Forelimb muscle (tissue), 1 donor: ENCODE measurements at places on chromosomes 16 and 17. TPM values are rescaled to one million over a fixed set of nuclear protein-coding genes. Genes with fewer than 3 reads are reported as not detected.

The TGFB1I1 gene
- 105 TPM for polyA plus RNA-seq

DNA sequence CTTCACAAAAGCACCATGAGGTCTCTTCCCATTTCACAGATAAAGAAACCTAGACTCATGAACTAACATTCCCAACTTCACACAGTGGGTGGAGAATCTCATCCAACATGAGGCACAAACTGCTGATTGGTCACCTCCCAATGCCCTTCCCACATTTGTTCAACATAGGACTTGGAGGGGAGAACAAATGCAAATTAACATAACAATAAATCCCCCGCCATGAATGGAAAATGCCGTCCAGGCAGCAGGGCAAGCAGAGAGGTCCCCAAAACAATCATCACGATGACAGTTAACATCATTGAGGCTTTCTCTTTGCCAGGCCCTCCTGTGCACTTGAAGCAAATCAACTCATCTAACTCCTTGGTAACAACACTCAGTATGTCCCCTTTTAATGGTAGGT lies 185.3 kb downstream of the TMEM132E start:
- no peak for DNase-seq

GRCh38 chr16:2761886-2762583 lies 9.6 kb downstream of the SRRM2 start:
- no peak for DNase-seq

DNA sequence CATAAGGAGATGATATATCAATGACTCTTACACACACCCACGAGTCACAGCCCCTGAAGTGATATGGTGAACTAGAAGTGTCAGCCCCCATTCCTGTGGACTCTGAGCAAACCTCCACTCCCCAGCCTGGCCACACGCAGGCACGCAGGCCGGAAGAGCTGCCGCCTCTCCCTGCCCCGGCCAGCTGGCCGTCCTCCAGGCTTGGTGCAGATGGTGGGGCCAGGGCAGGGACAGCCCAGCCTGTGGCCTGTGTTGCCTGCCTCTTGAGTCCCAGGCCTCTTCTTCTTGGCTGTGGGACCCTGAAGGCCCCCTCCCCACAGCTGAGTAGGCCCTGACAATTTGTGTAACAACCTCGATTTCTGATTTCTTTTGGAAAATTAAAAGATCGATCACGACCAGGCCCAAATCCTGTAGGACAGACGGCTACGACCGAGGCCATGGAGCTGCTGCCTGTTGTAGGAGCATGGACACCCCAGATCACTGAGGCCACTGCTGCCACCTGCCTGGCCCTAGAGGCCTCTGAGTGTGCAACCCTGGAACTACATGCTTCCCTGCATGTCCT lies 10.0 kb upstream of the MPRIP start:
- DNase-seq = no peak

GRCh38 chr16:8899709-8900317 lies 17.7 kb downstream of the LITAFD start:
- DNase-seq = no peak

The HSD17B2 gene
- polyA plus RNA-seq = 0.27 TPM

DNA sequence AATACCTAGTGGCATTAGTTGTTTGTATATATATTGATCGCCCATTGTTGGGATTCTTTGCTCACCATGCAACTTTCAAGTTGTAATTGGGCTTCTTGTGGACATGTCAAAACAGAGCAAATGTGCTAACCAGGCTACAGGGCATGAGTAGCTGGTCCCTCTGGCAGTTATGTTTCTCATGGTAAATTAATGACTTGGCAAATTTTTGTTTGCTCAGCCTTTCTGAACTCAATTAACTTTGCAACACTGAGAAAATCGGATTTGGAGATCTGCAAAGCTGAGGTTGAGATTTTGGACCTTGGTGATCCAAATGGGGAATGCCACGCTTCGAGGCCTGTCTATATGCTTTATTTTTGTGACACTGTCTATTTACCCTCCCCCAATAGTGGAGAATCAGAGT lies 138.5 kb upstream of the PIRT start:
- DNase-seq = no peak

The PLLP gene
- polyA plus RNA-seq = 1.1 TPM

The CDH3 gene
- polyA plus RNA-seq = 0.57 TPM

- DNase-seq = no peak
Observed at GRCh38 chr17:57965521-57966160, 10.4 kb upstream of the CUEDC1 start.

DNA sequence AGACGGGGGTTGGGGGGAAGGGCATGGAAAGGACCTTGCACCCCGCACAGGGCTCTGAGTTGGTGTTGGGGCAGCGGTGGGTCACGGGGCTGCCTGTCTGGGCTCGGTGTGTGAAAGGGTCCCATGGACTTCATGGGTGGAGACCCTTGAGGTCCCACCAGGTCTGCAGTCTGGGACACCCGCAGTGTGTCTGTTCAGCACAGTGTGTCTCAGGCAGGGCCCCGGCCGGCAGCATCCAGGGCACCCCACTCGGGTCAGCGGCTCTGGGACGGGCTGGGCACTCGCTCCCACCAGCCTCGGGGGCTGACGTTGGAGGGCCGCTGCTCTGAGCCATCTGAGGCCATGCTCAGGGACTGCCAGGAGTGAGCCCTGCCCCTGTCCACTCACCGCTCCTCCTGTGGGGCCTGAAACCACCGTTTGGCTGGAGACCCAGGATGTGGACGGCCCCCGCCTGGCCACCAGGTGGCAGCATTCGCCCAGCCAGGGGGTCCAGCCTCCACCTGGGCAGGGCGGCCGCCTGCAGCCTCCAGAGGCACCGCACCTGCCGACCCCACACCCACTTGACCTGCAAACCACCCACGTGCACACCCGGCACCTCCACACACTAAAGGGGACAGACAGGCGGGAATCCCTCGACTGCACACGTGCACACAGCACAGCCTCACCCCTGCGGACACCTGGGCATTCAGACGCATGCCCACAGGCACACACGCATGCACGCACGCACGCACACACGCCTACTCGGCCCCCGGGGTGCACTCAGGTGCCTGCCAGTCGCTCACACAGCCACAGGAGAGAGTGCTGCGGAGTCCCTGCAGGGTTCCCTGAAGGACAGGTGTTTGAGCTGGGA lies 10.1 kb upstream of the ZFPM1 start:
- no peak for DNase-seq

DNA sequence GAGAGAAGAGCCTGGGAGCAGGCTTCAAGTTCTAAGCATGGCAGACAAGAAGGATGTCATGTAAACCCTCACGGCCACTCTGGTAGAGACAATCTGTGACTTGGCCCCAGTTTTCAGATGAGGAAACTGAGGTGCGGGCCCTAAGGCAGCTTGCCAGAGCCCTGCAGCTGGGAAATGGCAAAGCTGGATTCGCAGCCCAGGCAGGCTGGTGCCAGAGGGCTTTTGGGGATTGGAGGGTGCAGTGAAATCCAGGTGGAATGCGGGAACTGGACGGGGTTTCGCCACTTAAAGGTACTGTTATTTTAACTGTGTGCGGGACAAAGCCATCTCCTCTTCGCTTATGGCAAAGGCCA lies 477 bp upstream of the OSGIN1 start:
- no peak for DNase-seq

- no peak for DNase-seq
Observed at GRCh38 chr16:88624977-88625576, 13.3 kb upstream of the IL17C start.

The FAM171A2 gene
- 105 TPM for polyA plus RNA-seq

DNA sequence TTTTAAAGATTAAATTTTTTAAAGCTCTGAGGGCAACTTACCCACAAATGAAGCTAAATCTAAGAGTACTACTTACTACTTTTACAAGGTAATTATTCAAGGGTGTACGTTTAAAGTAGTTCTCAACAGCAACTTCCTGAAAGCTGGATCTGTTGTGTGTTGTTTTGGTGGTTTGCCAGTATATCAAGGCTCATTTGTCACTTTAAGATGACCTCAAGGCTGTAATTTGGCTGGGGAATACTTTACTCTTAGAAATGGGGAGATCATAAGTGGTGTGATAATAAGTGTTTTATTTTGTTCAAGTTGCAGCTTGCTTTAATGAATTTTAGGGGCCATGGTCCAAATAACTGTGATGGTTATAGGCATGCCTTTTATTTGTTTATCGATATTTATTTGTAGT lies 30.4 kb downstream of the AP2B1 start:
- DNase-seq = no peak

The EME1 gene
- polyA plus RNA-seq = 4.8 TPM

DNA sequence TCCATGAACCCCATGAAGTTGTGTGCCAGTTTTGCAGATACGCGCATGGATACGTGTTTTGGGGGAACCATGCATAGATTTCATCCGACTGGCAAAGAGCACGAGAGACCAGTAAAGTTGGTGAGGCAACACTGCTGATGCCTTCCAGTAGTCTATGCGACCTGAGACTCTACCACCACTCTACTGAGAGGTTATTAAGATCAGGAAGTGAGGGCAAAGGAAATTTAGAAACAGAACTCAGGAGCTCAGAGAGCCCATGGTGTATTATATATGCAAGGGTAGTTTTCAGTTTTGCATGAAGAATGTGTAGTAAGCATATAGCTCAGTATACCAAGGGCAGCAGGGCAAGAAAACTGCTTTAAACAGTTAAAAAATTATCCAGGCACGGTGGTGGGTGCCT lies 4.2 kb downstream of the SLX4 start:
- no peak for DNase-seq

The ELMO3 gene
- 1.1 TPM for polyA plus RNA-seq

- no peak for DNase-seq
Observed at GRCh38 chr17:77281904-77282367, 141.2 kb downstream of the SEC14L1 start.

The KIF19 gene
- 1.8 TPM for polyA plus RNA-seq

- DNase-seq = no peak
Observed at GRCh38 chr17:4125552-4125951, 17.3 kb downstream of the ZZEF1 start.

The GRAPL gene
- polyA plus RNA-seq = 3.1 TPM

The OR1A1 gene
- not detected for polyA plus RNA-seq

DNA sequence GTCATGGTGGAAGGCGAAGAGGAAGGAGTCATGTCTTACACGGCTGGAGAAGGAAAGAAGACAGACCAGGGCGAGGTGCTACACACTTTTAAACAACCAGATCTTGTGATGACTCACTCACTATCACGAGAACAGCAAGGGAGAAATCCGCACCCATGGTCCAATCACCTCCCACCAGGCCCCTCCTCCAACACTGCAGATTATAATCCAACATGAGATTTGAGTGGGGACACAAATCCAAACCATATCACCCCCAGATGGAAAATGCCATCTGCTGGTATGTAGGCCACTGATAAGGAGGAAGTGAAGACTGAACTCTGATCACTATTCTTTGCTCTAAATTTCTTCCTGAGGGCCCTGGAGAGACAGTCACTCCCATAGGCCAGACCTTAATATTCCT lies 7.5 kb upstream of the ITGAX start:
- no peak for DNase-seq

The CHAD gene
- polyA plus RNA-seq = 4.0 TPM

DNA sequence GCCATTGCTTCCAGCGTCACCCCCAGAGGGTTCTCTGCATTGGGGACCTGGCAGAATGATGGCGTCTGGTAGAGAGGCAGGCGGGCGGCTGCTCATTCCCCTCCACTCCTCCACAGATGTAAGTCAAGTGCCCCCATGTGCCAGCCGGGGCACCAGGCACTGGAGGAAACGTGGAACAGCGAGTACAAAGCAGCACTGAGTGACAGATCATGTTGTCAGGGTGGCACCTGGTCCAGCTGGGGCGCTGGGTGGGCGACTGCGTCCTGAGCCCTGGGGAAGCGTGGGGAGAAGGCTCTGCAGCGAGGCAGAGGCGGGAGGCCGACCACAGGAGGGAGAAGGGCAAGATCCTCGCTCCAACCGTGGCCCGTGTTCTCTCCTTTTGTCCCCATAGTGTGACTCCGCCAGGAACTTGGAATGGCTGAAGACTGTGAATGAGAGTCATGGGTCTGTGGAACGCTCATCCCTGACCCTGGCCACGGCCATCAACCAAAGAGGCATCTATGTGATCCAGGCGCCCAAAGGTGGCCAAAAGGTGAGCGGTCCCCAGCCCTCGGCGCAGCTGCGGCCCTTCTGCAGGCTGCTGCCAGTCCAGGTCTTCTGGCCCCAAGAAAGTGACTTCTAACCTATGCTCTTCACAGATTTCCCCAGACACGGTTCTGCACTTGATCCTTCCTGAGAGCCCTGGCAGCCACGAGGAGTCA lies 76.7 kb downstream of the RNF213 start:
- no peak for DNase-seq

DNA sequence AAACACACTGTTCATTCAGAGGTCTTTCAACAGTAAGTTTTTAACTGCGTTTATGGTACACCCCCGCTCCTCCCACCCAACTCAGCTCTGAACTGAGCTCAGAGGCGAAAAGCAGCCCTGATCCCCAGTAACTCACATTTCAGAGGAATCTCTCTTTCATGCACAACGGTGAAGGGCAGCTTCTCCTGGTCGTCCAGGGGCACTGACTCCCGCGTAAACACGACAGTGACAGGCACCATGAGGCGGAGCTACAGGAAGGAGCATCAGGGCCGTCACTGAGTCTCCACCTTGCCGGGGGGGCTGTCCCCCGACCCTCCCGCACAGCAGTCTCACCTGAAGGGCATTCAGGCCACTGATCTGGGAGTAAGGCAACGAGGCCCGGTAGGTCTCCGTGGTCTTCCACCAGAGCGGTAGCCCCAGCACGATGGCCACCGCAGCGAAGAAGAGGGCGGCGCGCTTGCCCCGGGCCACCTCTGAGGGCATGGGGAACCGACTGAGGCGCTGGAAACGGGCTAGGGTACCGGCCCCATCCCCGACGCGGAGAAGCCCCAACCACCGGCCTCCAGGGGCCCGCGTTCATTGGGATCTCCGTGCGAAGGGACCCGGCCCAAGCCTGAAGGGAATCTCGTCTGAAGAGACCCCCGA lies 486 bp downstream of the PIGS start:
- DNase-seq = no peak

DNA sequence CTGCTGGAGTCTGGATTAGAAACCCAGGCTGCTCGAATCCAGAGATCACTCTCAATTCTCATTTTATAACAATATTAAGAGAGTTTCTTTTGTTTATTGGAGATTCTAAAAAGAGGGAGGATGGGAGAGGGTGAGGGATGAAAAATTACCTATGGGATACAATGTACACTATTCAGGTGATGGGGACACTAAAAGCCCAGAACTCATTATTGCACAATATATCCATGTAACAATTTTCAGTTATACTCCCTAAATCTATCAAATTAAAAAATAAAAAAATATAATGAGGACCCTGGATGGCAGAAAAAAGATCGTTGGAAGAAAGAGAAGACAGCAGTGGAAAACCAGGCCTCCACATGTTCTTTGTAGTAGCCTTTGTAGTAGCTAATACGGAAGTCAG lies 100.8 kb downstream of the CNTNAP4 start:
- DNase-seq = no peak

The AGRP gene
- polyA plus RNA-seq = not detected
